Thoracic aorta (tissue), 2 donors: ENCODE measurements at places on chromosomes 4 and X.

GRCh38 chr4:8559524-8560264, 20.5 kb upstream of the GPR78 start:
- no peak for DNase-seq

DNA sequence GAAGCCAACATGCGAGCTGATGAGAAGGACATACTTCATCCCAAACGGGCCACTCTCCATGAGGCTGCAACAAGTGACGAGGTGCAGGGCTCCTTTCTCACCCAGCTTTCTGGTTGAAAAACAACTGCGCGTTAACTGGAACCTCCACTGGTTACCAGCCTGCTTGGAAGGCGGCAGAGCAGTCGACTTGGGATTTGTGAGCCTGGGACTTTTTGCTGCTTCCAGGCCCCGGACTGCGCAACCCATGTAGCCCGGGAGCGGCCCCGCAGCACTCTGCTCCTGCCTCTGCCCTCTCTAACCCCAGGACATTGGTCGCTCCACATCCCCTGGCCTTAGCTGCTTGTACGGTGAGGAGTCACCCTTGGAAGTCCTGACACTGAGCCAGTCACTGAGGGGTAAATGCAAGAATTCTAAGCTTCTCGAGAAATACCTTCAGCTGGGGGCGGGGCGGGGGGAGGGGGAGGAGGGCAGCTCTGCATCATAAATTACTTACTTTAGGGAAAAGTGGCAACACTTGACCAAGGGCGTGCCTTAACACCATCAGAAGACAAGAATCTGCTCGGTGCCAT, 72.7 kb downstream of the MTMR1 start:
- no peak for DNase-seq

GRCh38 chr4:83197555-83198235, 83.2 kb upstream of the PLAC8 start:
- DNase-seq, result no peak

- DNase-seq, result peak; percentile 34
Observed at GRCh38 chr4:158121161-158121579, 51.7 kb downstream of the GASK1B start.

GRCh38 chrX:129568349-129568748, 28.3 kb downstream of the OCRL start:
- DNase-seq, result no peak

GRCh38 chrX:122055460-122055859, 1008.0 kb downstream of the GLUD2 start:
- DNase-seq, result no peak

DNA sequence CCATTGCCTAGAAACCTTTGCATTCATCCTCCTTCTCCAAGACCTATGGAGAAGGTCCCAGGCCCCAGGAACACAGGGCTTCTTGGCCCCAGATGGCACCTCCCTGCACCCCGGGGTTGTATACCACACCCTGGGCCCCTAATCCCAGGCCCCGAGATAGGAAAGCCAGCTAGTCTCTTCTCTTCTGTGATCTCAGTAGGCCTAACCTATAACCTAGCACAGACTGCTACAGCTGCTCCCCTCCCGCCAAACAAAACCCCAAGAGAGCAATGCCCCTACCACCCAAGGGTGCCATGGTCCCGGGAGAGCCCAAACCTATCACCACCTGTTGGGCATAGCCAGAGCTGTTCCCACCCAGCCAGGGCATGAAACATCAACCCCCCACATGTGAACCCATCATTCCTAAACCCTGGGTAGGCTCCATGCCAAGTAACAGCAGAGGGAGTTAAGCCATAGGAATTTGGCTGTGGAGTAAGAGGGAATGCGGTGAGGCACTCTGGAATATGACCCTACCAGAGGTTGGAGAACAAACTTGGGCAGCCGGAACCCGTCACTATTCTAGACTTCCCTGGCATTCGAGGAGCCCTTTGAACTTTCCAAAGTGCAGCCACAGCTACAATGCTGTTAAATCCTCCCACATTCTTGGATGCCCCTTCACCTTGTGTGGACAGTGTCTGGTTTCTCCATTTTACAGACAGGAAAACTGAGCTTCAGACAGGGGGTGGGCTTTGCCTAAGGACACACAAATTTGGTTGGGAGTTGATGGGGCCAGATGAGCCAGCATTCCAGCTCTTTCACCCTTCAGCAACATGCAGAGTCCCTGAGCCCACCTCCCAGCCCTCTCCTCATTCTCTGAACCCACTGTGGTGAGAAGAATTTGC, 10.9 kb upstream of the SASH3 start:
- DNase-seq, result no peak

GRCh38 chrX:27444093-27444908, 18.8 kb downstream of the PPP4R3C start:
- DNase-seq, result no peak

DNA sequence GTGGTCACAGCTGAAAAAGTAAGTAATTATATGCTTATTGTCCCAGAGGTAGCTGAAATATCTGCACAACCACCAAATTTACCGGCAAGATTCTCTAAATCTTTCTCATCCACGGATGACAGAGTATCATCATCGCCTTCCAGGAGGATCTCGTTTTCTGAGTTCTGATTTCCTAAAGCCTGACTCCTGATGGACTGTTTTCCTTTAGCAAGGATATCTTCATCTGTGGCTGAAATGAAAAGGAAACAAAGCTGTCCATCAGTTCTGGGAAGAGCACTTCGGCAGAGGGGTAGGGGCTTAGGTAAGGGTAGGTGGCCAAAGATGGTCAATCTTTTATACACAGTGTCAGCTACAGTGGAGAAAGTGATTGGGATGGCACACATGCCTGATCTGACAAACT, 8.7 kb downstream of the MAB21L2 start:
- DNase-seq, result no peak

DNA sequence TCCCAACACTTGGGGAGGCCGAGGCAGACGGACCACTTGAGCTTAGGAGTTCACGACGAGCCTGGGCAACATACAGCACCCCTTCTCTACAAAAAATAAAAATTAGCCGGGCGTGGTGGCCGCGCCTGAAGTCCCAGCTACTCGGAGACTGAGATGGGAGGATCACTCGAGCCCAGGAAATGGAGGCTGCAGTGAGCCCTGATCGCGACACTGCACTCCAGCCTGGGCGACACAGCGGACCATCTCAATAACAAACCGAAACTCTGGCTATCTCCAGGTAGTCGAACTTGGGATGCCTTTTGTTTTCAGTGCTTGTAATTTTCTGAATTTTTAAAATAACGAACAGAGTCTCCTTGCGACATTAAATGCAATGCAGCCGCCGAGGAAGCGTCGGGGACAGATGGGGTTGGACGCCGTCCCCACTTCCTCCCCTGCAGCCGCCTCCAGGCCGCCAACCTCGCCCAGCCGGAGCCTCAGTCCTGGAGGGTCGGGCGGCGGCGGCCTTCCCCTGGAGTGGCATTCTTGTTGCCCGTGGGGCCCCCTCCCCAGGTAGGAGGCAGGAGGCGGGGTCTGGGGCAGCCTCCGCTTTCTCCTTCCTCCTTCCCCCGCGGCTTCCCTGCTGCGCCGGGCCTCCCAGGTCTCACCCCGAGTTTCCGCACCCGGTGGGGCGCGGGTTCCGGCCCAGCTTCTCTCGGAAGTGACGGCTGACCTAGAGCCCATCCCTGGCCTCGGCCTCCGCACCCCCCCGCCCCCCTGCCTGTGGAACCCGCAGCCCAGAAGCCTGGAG, 14.6 kb downstream of the HMX1 start:
- DNase-seq, result no peak

DNA sequence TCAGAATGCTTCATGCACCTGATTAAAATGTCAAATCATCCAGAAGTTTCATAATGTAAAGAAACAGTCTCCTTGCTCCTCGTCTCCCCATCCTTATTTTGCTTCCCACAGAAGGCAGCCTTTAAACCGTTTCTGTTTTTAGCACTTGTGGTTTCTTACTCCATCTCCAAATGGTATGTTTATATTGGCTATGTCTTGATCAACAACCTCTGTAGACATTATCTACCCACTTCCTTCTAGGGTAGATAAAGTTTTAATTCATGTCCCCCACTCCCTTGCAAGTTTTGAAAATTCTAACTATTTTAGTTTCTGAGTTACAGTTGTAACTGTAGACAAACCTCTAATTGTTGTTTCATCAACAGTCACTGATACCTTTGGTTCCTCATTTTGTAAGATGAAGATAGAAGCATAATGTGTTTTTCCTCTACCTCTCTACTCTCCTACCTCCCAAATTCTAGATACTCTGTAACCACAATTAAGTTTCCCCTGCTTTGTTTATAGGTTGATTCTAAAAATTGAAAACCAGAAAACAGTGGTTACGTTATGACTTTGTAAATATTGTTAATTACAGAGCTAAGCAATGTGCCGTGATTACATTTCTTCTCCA, 291.7 kb upstream of the GATB start:
- DNase-seq, result no peak

- DNase-seq, result no peak
Observed at GRCh38 chr4:89356086-89356485, 48.5 kb upstream of the GPRIN3 start.

- DNase-seq, result no peak
Observed at GRCh38 chr4:10164877-10165283, 48.3 kb upstream of the WDR1 start.

DNA sequence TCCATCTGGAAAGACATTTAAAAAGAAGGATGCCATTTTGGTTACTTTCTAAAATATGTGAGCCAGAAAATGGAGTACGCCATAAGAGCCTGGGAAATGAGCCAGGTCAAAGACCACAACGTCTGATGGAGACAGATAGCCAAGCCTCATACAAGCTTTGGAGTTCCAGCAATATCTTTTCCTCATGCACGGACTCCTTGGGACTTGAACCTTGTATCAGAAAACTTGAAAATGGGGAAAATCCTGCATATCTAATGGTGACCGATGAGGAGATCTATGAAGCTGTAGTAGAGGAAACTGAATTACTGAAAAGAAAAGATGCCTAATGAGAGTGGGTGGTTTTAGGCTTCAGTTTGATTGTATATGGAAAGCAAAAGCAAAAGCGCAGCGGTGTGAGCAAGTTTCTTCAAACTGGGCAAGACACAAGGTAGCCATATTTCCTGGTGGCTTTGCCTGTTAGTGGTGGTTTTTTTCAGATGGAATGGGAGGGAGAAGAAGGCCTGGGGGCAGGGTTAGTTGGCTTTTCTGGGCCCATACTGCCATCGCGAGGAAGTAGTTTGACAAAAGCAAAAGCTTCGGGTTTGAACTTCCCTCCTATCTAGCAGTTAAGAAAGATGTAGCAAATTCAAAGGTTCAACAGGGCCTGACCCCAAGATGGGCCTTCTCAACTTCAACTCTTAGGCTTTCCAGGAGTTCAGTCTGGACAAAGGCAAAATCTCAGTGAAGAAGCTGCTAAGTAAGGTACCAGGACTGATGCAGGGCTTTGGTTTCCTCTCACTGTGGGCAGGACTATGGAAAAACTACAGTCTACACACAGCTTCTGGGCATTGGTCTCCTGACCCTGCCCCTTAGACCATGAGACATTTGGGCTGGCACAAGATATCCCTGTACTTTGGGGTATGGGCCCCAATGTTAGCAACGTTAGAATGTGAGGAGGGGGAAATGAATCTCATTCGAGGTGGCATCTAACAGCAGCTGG, 210.0 kb upstream of the STK26 start:
- DNase-seq, result no peak

GRCh38 chr4:40377512-40378365, 42.6 kb downstream of the CHRNA9 start:
- no peak for DNase-seq

GRCh38 chrX:15947648-15948317, 93.2 kb upstream of the AP1S2 start:
- DNase-seq, result no peak

DNA sequence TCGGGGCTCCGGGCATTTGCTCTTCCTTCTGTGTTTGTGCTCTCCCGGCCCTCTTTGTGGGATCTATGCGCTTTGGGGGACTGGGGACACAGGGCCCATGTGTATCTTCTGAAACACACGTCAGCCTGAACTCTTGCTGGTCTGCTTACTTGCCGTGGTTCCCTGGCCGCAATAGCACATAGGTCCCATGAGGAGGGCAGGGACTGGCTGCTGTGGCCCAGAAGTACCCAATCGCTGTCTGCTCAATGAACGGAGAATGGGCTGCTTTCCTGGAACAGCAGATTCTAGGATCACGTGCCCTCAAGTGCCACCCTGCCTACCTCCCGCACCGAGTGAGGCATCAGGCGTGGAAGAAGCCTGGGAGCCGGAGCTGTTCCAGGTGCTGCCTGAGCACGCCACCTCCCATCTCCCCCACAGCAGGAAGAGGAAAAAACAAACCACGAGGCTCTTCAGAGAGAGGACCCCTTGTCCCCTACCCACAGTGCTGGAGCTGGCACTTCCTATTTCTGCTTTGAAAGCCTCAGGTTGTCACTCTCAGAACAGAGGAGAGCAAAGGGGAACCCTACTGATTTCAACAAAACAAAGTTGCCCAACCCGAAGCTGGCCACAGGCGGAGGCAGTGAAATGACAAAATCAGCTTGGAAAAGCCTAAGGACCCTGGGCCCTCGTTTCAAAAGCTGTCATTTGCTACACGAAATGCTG, 3.8 kb downstream of the G6PD start:
- no peak for DNase-seq

GRCh38 chr4:176478076-176478475, 158.3 kb downstream of the SPCS3 start:
- no peak for DNase-seq

GRCh38 chrX:72306085-72306801, 529 bp upstream of the CITED1 start:
- no peak for DNase-seq

GRCh38 chrX:12210196-12210815, 72.0 kb downstream of the FRMPD4 start:
- no peak for DNase-seq

GRCh38 chr4:113641025-113641431, 120.5 kb downstream of the CAMK2D start:
- no peak for DNase-seq

DNA sequence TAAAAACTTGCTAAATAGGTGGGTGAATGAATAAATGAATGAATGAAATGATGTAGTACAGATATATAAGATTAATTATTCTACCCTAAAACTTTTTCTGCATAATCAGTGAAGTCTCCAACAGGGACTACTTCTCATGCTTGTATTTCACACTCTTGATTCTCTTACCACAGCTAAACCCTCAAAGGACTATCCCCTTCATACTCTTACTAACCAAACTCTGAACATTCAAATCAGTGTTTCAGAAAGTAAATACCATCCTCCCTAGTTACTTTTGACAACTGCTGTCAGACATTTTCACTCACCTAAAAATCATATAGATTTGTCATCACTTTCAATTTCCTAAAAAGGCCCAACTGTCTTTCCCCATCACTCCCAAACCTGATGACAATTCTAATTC, 234.3 kb upstream of the HHIP start:
- no peak for DNase-seq

DNA sequence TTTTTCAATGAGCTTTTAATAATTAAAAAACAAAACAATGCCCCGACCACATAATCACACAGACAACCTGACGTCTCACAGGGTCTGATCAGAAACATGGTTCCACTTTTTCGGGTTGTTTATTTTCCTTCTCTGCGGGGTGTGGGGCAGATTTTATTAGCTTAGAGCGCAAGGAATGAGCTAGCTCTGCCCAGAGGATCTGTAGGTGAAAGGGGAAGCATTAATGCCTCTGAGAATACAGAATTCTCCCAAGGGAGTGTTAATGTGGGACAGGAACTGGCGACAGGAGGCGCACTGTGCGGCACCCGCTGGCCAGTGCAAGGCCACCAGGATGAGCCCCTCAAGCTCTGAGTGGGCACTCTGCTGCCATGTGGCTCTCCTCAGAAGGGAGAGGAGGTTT, 181.5 kb downstream of the TSPAN5 start:
- no peak for DNase-seq
